ENCODE measurements at places on chromosomes 4 and X.

DNA sequence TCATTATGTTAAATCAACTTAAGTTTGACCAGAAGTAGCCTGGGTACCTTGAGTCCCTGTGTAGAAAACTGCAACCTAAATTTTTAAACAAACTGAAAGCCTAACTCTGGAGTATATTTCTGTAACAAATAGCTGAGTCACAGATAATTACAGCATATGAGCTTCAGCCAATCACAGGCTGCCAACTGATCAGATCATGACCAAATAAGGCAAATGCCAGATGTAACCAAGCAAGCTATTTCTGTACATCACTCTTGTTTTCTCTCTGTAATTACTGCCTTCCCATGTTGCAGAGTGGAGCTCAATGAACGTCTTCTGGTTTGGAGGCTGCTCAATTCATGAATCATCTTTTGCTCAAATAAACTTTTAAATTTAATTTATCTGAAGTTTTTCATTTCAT, 980.9 kb upstream of the DIAPH2 start:
- no peak for DNase-seq

DNA sequence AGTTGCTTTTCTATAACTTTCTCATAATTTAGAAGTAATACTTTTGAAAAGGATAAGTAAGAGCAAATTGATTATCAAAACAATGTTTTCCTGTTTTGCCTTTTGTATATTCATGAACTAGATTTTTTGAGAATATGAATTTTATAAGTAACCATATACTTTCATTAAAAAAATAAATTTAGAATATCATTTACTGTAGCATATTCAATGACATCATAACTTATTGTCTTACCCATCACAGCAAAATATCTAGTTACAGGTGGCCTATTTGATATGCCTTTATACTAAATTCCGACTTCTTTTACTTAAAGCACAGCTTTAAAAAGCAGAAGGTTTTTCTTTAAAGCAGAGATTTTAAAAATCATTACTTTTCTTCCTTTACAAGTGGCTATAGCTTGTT, 20.1 kb downstream of the BLTP1 start:
- DNase-seq: no peak

DNA sequence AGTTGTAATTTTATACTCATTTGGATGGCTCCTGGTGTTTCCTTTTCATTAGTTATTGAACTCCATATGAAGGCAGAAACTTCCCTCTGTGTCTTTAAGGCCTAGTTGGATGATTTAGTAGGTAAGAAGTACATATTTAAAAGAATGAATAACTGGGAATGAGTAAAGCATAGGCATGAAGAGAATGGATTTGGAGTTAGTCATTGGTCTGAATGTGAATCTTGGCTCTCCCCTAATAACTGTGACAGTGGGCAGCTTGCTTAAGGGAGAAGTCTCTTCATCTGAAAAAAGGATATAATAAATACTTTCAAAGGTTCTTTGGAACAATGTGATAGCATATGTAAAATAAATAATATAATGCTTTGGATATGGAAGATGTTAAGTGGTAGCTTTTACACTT, 13.2 kb downstream of the SNX25 start:
- no peak for DNase-seq

DNA sequence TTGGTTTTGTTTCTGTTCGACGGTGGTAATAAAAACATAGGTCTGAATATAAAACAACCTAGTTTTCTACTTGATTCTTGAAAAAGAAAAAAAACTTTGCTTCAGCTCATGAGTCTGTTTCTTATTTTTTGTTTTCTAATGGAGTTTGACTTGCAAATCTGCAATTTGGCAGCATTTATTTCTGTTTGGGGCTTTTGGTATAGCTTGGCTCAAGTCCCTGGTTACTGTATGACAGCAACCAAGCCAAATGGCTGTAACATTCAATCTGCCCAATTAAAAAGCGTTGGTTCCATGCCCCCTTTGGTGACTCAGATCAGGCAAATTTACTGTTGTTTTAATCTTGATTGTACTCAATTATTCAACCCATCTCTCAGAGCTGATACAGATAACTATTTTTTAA, 263.4 kb downstream of the GRIA3 start:
- DNase-seq: no peak

DNA sequence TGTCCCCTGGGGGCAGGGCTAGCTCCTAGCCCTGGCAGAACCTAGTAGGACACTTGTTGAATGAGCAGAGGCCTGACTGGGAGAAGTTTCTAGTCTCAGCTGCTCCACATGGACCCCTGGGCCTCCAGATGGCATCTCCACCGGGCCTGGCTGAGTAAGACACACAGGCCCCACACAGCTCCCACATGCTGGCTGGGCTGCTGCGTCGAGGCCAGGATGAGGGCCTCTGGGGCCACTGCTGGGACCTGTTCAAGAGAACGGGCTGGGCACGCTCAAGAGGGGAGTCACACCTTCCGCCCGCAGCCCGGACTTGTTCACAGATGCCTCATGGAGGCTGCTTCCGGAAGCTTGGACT, 4.2 kb upstream of the HGFAC start:
- DNase-seq: no peak

- DNase-seq: no peak
These were observed 117.5 kb downstream of the AFAP1 start for GRCh38 chr4:7822137-7822505.

DNA sequence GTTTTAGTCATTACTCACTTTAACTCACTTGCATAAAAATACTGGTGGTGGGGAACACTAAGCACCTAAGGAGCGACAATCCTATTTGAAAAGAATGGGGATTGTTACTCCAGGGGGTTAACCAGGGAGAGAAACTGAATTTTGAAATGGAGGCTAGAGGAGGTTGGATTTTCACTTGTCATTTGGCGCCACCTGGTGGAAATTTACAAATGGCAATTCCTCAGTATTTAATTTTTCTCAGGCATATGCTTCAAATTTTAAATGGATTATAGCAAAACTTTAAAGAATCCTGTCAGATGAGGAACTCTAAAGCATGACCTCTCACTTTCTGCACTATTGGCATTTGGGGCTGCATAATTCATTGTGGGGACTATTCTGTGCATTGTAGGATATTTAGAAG, 2.7 kb upstream of the GEMIN8 start:
- peak; percentile 71 for DNase-seq

DNA sequence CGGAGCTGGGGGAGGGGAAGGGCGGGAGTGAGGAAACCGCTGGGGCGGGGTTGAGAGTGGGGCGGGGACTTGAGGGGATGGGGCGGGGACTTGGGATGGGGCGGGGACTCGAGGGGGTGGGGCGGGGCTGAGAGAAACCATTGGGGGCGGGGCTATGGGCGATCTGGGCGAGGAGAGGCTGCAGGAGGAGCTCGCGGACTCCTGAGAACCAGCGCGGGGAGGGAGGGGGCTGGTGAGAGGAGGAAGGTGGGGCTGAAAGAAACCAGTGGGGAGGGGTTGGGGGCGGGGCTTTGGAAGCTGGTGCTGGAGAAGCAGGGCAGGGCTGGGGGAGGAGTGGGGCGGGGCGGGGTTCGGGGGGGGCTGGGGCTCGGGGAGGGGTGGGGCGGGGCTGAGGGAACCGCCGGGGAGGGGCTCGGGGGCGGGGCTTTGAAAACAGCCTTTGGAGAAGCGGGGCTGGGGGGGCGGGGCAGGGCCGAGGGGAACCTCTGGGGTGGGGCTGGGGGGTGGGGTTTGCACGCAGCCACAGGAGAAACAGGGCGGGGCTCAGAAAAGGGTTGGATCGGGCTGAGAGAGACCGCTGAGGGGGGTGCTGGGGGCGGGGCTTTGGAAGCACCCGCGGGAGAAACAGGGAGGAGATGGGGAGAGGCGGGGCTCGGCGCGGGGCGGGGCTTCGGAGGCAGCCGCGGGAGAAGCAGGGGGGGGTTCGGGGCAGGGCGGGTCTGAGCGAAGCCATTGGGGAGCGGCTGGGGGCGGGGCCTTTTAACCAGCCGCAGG, 777 bp upstream of the EOLA2 start:
- DNase-seq: peak; percentile 89

DNA sequence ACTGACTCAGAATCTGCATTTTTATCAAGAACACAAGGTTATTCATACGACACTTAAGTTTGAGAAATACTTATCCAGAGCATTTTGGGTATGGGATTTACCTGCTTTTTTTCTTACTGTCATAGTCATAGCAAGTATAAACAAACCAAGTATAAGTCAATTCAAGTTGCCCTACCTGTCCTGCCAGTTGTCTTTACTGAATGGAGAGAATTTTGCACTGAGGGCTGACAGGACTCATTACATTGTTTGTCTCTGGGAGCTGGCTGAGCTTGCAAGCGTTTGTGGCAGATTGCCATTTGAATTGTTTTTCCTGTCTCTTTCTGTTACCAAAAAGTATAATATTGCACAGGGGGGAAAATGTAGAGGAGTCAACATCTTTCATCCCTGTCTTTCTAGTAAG, 278.9 kb upstream of the MAGEC2 start:
- DNase-seq: no peak

DNA sequence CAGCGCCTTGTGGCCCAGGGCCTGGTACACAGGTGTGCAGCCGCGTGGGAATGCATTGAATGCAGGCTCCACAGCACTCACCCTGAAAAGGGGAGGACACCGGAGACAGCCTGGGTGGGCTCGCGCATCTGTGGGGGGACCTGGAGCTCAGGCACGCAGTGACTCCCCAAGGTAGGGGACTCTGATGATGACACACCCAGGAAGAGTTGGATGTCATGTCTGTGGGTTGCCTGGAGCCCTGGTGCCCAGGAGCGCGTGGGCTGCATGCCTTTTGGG, 32.7 kb upstream of the HTRA3 start:
- no peak for DNase-seq

- DNase-seq: no peak
These were observed 582.0 kb upstream of the EPHA5 start for GRCh38 chr4:66252291-66252690.

DNA sequence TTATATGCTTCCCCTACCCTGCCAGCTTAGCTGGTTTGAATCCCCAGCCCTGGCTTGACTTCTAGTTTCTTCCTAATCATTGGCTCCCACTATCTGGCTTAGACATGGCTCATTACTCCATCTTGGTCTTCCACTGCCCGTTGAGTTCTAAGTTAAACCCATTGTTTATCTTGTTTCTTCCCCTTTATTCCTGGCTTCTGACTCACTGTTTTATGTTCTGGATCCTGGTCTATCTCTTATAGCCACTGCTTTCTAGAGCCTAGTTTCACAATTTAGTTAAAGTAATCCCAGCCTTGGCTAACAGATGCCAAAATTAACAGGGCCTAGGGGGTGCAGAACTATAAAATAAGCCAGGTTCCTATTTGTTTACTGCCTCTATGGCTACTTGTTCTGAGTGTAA, 120.9 kb downstream of the ARHGEF9 start:
- no peak for DNase-seq

GRCh38 chr4:136741468-136741867, 790.8 kb downstream of the PCDH18 start:
- DNase-seq: no peak

GRCh38 chr4:28357990-28358389, 1497.3 kb downstream of the STIM2 start:
- DNase-seq: peak; percentile 19

DNA sequence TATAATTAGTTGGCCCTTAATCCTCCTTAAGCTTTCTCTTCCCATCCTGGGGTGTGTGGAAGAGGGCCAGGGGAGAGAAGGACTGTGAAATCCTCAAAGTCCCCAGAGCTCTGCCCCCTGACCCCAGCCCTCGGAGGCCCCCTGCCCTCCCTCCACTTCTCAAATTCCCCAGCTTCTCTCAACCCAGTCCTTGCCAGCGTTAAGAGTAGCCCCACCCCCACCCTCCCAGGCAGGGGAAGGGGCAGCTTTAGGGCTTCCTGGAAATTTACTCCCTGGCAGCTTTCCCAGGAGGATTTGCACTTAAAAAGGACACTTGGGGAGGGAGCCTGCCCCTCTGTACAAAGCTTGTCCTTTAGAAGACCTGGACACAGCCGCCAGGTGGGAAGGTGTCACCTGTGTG, 11.8 kb upstream of the CD40LG start:
- peak; percentile 66 for DNase-seq

- no peak for DNase-seq
These were observed 318.6 kb upstream of the CASK start for GRCh38 chrX:42242004-42242403.

DNA sequence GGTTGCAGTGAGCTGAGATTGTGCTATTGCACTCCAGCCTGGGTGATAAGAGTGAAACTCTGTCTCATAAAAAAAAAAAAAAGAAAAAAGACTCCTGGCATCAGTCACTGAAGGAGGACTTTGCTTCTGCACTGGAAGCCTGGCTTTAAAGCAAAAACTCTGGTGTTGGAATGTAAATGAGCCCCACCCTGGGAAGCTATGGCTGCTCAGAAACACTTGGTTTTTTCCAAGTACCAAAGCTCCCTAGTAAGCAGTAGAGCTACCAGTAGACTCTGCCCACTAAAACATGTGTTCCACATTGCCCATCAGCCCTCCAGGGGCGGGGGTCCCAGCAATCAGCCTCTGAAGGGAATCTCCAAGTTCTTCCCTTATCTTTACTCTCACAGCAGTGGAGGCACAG, 154.4 kb downstream of the SHROOM3 start:
- peak; percentile 79 for DNase-seq

- DNase-seq: no peak
These were observed 23.1 kb downstream of the LGI2 start for GRCh38 chr4:25007598-25007997.

DNA sequence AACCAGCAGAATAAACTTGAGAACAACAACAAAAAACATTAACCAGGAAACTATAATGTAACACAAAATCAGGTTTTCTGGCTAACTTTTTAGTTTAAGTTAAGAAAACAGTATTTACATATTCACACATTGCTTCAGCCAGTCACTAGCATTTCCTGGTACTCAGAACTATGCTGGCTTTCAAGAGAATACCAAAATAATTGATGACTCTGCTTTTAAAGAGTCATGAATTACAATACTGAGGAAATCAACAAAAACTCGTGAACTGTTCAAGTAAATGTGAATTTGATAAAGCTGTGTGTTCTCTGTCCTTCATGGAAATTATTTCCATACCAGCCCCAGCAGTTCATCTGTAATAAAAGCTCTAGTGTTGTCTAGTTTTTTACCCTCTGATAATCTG, 27.4 kb downstream of the PRSS12 start:
- DNase-seq: no peak

DNA sequence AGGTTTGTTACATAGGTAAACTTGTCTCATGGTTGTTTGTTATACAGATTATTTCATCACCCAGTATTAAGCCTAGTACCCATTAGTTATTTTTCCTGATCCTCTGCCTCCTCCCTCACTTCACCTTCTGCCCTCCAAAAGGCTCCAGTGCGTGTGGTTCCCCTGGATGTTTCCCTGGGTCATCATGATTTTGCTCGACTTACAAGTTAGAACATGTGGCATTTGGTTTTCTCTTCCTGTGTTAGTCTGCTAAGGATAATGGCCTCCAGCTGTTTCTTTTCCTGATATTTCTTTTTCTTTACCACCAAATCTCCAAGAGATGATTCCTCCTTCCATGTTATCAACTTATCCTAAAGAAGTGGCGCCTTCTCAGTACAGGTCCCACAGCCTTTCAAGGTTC, 543.1 kb upstream of the ADGRL3 start:
- DNase-seq: no peak

GRCh38 chrX:44931441-44931973, 58.5 kb downstream of the KDM6A start:
- DNase-seq: no peak

DNA sequence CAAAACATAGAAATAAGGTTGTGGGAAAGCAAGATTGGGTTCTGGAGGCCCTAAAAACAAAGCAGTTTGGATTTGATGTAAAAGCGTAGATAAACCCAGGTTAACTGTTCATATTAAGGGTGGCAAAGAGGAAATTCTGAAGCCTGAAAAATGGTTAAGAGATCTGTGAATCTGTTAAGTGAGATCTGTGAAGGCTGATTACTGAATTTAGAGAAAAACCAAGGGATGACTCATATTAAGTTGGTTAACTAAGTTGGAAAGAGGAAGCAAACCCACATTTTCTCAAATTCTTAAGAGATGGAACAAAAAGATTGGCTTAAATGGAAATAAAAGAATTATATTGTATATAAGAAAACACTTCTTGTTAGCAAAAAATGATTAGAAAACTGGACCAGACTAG, 22.8 kb downstream of the GPAT3 start:
- DNase-seq: no peak
